Caco-2 (cell line): ENCODE measurements at places on chromosomes 12 and 14.

GRCh38 chr14:87079416-87079815, 913.6 kb downstream of the GALC start:
- no peaks in the 10 kb centered on the region for H3K36me3 ChIP-seq
- no peak overlapping the region for H3K27ac ChIP-seq
- no peak for DNase-seq
- no peaks in the 10 kb centered on the region for H3K4me1 ChIP-seq
- no peak overlapping the region for H3K4me3 ChIP-seq

DNA sequence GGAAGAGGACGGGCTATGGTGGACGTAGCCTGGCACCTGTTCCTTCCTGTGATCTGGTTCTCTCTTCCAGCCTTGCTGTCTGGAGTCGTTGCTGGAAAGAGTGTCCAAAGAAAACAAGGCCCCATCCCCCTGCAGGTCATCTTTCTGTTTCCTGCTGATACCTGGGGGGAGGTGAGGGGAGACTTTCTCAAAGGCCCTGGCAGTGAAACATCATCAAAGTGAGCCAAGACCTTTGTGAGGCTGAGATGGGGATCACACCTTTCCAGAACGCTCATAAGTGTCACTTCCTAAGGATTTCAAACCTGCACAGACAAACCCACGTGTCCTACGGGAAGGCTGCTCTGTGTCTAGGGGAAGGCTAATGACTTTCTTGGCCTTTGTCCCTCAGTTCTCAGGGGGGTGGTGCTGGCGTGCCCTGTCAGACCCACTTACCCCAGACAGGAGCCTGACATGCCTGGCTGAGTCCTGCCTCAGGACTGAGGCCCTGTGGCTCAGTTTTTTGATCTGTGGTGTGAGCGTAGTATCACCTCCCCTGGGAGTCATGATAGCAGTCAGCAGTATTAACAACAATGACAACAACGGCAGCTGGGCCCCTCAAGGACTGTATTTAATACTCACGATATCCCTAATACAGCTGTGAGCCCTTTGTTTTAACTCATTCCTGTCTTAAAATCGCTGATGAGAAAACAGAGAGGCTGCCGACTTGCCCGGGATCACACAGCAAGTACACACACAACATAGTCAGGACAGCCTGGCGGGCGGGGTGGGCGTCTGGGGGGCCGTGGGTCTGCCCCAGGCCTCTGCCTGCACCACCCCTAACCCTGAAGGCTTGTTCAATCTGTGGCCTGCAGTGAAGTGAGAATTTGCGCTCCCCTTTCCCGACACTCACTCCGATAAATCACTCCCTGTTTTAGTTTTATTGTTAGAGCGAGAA, 235.2 kb downstream of the SLC41A2 start:
- no peak overlapping the region for H3K4me3 ChIP-seq
- H3K36me3 ChIP-seq: no peaks in the 10 kb centered on the region
- H3K4me1 ChIP-seq: no peaks in the 10 kb centered on the region
- no peak for DNase-seq
- H3K27ac ChIP-seq: no peak overlapping the region

- H3K4me3 ChIP-seq: no peak overlapping the region
- no peaks in the 10 kb centered on the region for H3K36me3 ChIP-seq
Observed at GRCh38 chr12:95577820-95578219, 26.5 kb upstream of the USP44 start.

DNA sequence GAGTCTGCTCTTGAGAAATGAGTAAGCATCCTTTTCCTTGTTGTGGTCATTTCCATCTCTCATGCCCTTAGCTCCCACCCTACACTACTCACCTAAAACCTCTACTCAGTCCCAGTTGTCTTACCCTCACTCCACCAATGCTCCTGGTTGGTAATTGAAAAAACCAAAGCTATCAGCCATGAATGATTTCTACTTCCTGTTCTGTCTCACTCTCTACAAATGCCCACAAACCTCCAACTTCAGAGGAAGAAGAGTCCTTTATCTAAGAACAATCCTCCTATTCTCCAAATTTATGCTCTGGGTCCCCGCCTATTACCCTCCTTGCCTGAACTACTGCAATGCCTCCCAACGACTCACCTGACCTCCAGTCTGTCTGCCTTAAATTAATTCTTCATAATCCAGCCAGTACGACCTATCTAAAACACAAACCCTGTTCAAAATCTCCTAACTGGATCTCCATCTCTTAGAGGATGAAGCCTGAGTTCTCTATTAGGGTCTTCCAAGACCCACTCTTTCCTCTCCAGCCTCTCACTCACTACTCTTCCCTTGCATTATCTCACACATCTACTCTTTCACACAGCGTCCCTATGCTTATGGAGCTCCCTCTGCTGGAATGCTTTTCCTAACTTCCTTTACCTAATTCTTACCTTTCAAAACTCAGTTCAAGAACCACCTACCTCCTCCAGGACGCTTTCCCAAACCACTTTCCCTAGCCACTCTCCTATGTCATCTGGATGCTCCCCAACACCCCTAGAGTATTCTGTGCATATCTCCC, 2.2 kb downstream of the DHRS1 start:
- H3K27ac ChIP-seq: peak overlapping the region; percentile 8
- DNase-seq: peak; percentile 53
- no peaks in the 10 kb centered on the region for H3K27me3 ChIP-seq
- peaks cover 5% of the 10 kb centered on the region for H3K36me3 ChIP-seq

DNA sequence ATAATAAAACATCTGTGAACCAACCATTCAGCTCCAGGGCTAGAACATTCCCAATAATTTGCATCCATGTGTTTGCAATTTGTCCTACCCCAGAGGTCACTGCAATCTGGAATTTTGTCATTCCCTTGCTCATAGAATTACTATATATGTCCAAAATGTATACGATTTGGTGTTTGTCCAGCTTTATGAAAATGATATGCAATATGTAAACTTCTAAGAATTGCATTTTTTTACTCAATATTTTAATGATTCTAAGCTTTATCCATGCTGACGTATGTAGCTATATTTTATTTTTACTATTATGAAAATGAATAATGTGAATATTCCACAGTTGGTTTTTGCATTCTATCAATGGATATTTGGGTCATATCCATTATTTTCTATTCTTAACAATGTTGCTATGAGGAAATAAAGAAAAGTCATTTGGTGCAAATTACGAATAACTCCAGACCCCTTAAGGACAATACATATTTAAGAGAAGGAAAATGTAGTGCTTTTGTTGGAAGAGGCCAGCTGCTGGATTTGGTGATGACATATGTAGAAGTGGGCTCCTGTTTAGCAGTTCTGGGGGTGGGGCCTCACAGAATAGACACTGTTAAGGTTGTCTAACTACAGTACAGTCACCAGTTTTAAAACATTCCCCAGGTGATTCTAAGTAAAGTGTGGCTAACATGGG, 139.4 kb downstream of the SLC38A4 start:
- no peaks in the 10 kb centered on the region for H3K4me1 ChIP-seq
- no peaks in the 10 kb centered on the region for H3K27me3 ChIP-seq
- H3K4me3 ChIP-seq: no peak overlapping the region
- no peak overlapping the region for H3K27ac ChIP-seq
- no peaks in the 10 kb centered on the region for H3K36me3 ChIP-seq

- no peaks in the 10 kb centered on the region; the same call in 1 of the 2 replicates for H3K4me1 ChIP-seq
- no peak for DNase-seq
- H3K36me3 ChIP-seq: no peaks in the 10 kb centered on the region
- H3K4me3 ChIP-seq: peak overlapping the region; percentile 56
- H3K27ac ChIP-seq: peak overlapping the region; percentile 90
Observed at GRCh38 chr12:57935331-57935730, 6.0 kb upstream of the ATP23 start.

- peaks cover 15% of the 10 kb centered on the region for H3K4me1 ChIP-seq
- no peak for DNase-seq
- no peak overlapping the region for H3K4me3 ChIP-seq
- H3K27ac ChIP-seq: no peak overlapping the region
- H3K27me3 ChIP-seq: no peaks in the 10 kb centered on the region
Observed at GRCh38 chr12:64739778-64740177, 19.4 kb downstream of the GNS start.

GRCh38 chr14:101227611-101228594, 324.4 kb upstream of the RTL1 start:
- no peak for DNase-seq
- H3K27ac ChIP-seq: no peak overlapping the region
- H3K36me3 ChIP-seq: no peaks in the 10 kb centered on the region
- no peaks in the 10 kb centered on the region for H3K4me1 ChIP-seq
- no peak overlapping the region for H3K4me3 ChIP-seq
- no peaks in the 10 kb centered on the region for H3K27me3 ChIP-seq

- H3K36me3 ChIP-seq: no peaks in the 10 kb centered on the region
- peak; percentile 70 for DNase-seq
- no peaks in the 10 kb centered on the region for H3K27me3 ChIP-seq
- H3K4me3 ChIP-seq: no peak overlapping the region
- H3K27ac ChIP-seq: no peak overlapping the region
Observed at GRCh38 chr12:117587631-117588287, 226.3 kb upstream of the NOS1 start.

- peaks cover 6% of the 10 kb centered on the region; the same call in 1 of the 2 replicates for H3K4me1 ChIP-seq
- no peaks in the 10 kb centered on the region for H3K36me3 ChIP-seq
- H3K27ac ChIP-seq: peak within 1 kb of the TSS; percentile 37
- no peak for DNase-seq
- H3K27me3 ChIP-seq: no peaks in the 10 kb centered on the region
Observed at GRCh38 chr14:70641548-70642302, at the start of gene TTC9. TSS of gene TTC9 (plus strand) at chr14:70641916. CDS start at chr14:70642130, 214 bp downstream.
